DMS153 (cell line): ENCODE measurements at places on chromosomes 12 and 14.

GRCh38 chr12:6059860-6060565 lies 64.5 kb downstream of the VWF start:
- DNase-seq = no peak

DNA sequence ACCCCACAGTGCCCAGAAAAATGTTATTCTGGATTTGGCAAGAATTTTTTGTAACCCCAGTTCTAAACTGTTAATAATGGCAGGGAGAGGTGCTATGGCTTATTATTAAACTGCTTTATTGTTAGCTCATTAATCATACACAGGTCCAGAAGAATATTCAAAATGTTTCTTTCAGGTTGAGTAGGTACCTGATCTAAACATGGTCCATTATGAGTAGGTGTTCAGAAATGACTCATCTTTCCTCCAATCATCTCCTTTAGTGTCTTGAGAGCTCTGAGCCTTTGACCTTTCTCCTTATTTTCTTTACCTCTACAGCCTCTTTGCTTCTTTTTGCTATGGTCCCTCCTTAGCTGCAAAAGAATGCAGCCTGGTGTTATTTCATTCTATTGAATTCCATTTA lies 211.0 kb upstream of the GARIN6 start:
- DNase-seq = no peak

GRCh38 chr12:127546721-127547505 lies 720.1 kb upstream of the TMEM132C start:
- DNase-seq = no peak

GRCh38 chr12:58678753-58679152 lies 241.6 kb downstream of the LRIG3 start:
- no peak for DNase-seq

GRCh38 chr12:94798113-94798512 lies 147.8 kb upstream of the TMCC3 start:
- no peak for DNase-seq

- no peak for DNase-seq
These were observed 42.5 kb downstream of the PTCSC3 start for GRCh38 chr14:36134038-36134437.

GRCh38 chr12:48933664-48934311 lies 8.5 kb upstream of the FKBP11 start:
- DNase-seq = no peak

DNA sequence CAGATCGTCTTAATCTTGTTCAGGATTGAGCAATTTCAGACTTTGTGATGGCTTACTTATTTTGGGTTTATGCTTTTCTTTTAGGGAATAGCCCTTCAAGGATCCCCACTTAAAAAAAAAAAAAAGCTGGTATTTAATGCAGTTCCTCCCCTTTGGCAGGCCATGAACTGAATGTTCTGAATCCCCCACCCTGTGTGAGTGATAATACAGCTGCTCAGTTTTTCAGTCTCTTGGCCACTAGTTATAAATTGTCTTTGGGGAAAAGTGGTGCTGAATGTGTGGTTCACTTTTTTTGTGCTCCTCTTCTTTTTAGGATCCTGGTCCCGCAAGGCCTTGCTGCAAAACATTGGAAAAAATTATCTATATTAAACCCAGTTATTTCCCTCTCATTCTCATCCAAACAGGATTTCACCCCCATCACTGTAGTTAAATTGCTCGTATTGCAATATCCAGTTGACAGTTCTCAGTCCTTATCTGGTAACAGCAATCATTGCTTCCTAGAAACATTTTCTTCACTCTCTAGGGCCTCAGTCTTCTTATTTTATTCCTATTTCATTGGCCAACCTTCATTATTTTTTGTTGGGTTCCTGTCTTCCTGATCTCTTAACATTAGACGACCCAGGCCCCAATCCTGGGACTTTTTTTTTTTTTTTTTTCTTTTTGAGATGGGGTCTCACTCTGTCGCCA lies 73.1 kb upstream of the PAWR start:
- DNase-seq = no peak

DNA sequence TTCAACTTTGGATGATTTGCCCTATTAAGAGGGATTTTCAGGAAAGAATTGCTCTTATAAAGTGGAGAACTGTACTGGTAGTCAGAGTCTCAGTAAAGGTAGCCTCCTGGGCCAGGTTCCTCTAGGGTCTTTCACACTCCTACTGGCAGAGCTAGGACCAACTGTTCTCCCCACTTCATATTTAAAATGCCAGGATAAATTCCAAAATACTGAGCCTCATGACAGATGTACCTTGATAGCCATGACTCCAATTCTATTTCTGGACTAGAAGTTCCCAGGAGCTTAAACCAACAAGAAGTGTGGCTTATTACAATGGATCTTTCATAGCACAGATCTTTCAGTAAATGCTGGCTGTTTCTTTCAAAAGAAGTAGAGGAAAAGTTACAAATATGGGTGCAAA lies 126.5 kb downstream of the C12orf75 start:
- DNase-seq = no peak

- DNase-seq = no peak
These were observed 19.4 kb upstream of the EIF2B2 start for GRCh38 chr14:74983343-74983742.

GRCh38 chr12:53172352-53172751 lies 8.2 kb upstream of the ZNF740 start:
- DNase-seq = no peak

GRCh38 chr12:7054925-7055324 lies 5.6 kb upstream of the C1S start:
- no peak for DNase-seq

DNA sequence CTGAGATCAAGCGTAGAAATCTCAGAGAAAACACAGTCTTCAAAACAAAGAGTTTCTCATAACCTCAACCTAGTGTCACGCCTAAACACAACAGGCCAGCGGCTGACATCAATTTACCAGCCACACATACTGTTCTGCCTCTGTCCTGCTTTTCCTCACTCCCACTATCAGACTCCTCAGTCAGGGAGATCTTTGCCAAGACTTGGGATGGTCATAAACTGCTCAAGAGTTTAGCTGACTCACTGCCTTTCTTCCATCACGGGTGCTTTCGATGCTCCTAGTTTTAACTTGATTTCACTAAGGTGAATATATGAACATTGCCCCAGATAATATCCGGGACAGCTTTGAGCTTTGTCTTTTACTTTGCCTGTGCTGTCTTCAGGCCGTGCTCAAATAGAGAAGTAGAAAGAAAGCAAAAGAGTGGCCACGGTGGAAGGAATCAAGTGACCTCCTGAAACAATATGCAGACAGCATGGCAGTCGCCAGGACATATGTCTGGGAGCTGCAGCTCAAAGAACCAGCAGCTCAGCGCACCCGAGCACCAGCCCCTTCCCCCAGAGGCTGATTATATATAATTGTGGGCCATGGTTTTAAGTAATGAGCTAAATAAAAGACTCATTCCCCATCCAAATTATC lies 12.1 kb downstream of the MDM1 start:
- DNase-seq = no peak
